ENCODE measurements at places on chromosomes 1 and 21.

DNA sequence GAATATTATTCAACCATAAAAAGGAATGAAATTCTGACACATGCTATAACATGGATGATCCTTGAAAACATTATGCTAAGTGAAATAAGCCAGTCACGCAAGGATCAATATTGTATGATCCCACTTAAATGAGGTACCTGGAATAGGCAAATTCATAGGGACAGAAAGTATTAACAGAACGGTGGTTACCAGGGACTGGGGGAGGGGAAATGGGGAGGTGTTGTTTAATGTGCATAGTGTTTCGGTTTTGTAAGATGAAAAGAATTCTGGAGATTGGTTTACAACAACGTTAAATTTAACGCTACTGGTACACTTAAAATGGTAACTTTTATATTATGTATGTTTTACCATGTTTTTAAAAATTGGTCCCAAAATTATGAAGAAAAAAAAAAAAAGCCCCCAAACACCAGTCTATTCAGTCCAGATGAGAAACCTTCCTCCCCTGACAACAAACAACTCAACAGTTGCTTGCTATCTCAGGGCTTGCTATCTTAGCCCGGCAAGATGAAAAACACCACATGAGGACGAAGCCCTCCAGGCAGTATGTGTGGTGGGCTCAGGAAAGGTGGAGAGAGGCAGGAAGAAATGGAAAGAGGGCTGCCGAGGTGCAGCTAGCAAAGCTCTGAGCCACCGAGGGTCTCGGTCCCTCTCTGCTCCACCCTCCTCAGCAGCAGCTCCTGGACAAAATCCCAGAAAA lies 8.5 kb downstream of the NUAK2 start:
- DNase-seq, result no peak

DNA sequence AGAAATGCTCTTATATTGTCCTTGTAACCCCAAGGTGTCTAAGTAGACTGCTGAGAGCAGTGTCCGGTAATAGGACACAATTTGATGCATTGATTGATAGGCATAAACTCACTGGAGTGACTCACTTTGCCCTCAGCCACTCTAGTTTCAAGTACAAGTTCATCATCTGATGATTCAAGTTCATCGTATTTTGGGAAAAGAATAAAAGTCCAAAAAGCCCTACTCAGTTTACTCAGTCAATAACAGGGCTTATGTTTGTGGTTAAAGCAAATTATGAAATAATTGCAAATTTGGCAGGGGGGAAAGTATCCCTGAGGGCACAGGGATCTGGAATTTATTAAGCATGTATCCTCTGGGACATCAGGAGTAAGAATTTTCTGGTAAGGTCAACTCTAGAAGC lies 7.6 kb upstream of the ATF3 start:
- DNase-seq, result no peak

DNA sequence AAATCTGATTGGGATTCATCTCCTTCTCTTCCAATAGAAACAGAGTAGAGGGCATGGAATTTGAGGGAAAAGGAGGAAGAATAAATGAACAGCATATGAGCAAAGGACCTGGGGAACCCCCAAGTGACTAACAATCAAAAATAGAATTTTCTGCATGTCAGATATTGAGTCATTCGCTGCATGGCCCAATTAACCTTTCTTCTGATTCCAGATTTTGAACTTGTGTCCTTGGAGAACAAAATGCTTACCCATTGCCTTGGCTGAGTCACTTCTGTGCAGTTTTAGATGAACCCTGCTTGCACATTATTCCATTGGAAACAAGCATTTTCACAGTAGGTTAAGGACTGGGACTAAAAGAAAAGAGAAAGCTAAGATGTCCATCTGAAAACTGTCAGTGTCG lies 390.5 kb downstream of the ST6GALNAC3 start:
- DNase-seq, result no peak

GRCh38 chr1:215720126-215720525 lies 153.0 kb downstream of the KCTD3 start:
- DNase-seq, result no peak

DNA sequence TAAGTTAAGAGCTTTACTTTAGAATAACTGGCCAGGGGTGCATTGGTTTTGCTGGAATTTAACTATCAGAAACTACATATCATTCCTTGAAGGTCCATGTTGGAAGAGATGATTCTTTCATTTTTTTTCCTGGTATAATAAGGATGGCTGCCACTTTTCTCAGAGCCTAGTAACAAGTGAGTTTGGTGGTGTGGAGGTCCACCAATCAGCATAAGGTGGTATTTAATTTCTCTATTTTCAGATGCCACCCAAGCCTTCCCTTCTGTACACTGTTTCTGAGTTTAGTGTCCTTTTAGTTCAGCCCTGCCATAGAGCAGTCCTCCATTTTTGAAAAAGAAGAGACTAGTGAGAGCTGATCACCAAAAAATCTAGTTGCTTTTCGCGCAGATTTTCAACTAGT lies 386.3 kb downstream of the USP25 start:
- DNase-seq, result no peak

DNA sequence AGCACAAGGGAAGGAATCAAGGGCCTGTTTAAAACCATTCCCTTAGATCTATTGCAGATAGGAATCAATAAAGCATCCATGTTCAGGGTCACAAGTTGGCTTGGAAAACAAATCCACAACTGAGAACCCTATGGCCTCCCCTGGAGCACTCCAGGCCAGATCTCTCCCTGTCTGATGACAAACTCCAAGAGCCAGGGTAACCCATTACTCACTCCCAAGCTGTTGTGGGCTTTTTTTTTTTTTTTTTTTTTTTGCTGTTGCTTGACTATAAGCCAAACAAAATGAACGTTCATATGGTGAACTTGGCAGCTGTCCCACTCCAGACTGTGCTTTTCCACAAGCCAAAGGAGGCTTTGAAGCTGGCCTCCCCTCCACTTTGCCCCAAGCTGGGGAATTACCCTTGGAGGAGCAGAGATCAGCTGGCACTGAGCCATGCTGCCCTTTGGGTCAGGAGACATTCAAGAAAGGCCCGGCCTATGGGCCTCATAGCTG lies 35.7 kb upstream of the VAV3 start:
- no peak for DNase-seq

DNA sequence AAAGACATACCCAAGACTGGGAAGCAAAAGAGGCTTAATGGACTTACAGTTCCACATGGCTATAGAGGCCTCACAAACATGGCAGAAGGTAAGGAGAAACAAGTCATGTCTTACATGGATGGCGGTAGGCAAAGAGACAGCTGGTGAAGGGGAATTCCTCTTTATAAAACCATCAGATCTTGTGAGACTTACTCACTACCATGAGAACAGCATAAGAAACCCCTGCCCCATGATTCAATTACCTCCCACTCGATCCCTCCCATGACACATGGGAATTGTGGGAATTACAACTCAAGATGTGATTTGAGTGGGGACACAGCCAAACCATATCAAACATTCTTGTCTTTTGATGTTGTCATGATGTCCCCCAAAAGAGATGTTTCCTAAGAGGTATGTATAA lies 103.3 kb downstream of the DUSP10 start:
- DNase-seq, result no peak

DNA sequence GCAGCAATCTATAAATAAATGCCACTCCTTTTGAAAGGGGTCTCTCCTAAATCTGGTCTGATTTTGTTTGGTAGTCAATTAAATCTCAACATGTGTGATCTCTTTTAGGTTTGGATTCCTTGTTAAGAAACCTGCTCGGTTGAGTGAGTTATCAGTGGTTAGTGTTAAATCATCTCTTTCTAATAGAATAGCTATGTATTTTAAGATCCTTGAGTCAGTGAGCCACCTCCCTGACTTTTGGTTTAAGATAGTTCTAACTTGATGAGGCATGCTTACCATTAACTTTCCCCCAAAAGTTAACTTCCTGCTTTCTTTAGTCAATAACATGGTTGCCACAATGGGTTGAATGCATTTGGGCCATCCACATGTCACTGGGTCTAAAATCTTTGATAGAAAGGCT lies 93.1 kb upstream of the OLFM3 start:
- DNase-seq, result no peak

DNA sequence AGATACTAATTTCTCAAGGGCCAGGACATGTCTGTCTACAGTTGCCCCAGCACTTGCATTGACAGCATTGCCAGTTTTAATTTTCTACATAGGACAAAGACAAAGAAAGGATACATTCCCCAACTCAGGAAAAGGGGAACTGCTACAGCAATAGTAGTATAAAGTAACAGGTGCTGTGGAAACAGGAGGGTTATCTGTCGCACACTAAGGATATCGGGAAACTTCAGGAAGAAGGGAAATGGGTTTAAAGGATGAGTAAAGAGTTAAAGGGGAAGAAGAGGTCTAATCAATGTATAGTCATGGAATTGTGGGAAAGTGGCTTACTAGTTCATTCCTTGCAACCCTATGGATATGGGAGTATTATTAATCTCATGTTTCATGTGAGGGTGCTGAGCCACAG lies 16.2 kb downstream of the SYNC start:
- no peak for DNase-seq

DNA sequence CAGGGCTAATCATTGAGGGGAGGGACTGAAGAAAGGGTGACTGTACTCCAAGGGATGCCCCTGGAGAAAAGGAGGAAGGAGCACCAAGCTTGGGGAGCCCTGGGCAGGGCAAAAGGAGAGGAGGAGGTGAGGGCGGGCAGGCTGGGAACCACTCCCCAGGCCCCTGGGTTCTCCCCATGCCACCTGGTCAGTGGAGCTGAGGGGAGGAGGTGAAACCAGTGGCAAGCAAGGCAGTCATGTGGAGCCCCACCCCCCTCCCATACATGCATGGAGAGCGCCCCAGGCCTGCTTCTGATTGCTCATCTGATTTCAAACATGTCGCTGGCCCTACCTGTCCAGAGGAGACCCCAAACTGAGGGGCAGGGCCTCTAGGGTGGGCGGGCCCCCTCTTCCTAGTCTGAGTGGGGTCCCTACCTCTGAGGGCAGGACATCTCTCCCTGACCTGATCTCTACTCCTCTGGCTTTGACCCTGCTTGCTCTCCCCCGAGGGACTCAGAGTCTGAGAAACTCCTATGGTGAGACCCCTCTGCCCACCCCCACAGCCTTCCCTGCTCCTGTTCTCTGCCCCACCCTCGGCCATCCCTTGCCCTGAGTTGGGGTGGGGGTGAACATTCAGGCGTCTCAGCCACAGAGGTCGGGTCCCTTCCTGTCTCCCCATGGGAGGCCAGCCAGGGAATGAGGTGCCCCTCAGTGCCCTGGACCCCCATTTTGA lies 18.6 kb downstream of the INSRR start:
- DNase-seq, result no peak

- no peak for DNase-seq
Measured at GRCh38 chr1:172134087-172134731, 286.3 kb upstream of the C1orf105 start.

DNA sequence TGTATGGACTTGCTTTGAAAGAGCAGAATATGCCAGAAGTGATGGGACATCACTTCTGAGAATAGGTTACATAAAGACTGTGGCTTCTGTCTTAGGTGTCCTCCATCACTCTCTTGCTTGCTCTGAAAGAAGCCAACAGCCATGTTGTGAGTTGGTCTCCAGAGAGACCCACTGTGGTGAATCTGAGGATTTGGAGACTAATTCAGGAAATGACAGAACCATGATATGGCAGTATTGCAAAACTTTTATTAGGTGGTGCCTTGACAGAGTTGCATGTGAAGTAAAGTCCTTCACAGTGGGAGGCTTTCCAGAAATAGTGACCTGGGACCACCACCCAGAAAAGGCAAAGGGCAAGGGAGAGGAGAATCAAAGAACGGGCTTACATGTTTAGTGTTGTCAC lies 628.6 kb downstream of the KCNT2 start:
- no peak for DNase-seq

DNA sequence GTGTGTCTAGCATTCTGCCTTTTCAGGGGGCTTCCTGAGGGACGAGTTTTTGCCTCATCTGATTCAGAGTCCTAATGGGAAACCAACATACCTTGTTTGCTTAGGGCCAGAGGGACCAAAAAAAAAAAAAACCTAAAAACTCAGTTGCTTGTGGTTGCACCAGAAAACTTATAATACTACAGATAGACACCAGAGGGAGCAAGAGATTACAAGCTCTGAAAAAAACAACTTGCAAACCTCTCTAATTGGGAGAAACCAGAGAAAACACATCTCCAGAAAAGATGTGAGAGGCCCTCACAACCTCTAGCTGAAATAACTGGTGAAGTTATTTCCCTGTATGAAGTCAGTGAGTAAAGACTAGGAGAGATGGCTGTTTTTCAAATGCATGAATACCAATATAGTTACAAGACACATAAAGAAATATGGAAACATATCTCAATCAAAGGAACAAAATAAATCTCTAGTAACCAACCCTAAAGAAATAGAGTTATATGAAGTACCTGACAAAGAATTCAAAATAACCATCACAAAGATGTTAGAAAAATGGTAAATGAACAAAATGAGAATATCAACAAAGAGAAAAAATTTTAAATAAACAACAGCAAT lies 233.7 kb upstream of the NFIA start:
- no peak for DNase-seq

DNA sequence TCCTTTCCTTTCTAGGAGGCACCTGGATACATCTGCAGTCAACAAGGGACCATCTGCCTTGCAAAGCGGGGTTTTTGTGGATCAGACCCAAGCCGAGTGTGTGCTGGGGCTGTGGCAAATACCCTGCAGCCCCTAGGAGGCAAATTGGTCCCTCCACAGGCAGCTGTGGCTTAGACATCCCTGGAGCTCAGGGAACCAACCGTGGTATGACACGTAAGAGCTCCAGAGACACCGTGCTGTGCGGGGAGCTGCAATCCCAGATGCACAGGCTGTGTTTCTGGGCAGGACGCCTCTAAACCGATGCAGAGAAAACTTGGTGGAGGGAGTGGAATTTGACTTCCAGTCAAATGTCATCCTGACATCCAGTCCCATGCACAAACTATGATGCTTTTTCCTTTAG lies 141.5 kb downstream of the KAZN start:
- no peak for DNase-seq

- DNase-seq, result no peak
Measured at GRCh38 chr1:31706384-31707058, 2.7 kb upstream of the COL16A1 start.

- no peak for DNase-seq
Measured at GRCh38 chr1:223811634-223812101, 34.1 kb downstream of the TP53BP2 start.

DNA sequence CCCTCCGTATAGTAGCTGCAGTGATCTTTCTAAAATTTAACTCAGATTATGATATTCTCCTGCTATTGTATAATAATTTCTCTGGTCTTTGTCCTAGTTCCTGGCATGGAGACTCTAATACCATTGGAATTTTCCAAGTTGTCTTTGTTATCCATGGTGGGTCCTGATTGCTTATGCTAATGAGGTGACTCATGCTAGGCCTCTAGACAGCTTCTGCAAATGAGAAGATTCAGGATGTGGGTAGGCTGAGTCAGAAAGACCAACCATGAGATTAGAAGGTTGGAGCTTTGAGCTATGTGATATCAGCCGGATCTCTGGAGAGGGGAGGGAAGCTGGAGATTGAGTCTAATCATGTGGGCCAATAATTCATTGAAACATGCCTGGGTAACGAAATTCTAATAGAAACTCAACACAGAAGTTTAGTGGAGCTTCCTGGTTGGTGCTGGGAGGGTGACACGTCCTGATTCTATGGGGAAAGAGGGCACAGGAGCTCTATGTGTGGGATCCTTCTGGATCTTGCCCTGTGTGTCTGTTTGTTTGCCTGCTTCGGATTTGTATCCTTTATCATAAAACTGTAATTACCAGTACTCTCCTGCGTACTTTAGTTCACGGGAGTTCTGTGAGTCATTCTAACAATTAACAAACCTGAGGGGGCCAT lies 73.2 kb upstream of the CNIH3 start:
- DNase-seq, result no peak
